ENCODE measurements at places on chromosomes 13 and 19.

GRCh38 chr13:76029088-76029487, 393.0 kb downstream of the LMO7 start:
- no peak for DNase-seq

- no peak for DNase-seq
Measured at GRCh38 chr13:58921129-58921528, 1242.6 kb downstream of the DIAPH3 start.

DNA sequence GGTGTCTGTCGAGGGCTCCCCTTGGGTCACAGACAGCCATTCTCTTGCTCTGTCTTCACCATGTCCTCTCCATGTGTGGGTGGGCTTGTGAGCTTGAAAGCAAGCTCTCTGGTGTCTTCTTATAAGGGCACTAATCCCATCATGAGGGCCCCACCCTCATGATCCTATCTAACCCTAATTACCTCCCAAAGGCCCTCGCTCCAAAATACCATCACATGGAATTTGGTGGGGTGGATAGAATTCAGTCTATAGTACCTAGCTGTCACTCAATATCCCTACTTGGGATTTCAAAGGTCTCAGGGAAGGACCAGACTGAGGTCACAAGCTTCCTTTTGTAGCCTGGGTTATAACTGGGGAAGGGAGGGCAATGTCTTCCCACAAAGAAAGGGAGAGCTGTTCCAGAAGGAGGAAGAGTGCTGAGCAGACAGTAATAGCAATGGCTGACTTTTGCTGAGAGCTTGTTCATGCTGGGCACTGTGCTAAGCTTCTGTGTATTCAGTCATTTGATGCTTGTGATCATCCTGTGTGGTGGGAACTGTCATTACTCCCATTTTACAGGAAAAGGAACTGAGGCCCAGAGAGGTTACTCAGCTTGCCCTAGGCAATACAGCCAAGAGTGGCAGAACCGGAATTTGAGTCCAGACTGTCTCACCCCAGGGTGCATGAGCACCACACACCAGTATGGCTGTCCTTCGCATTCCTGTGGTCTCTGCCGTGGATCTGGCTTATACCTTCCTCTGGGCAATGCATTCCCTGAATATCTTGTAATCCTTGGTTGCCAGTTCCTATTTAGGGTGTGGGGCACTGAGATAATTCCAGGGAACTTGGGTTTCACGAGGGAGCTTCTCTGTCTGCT, 8.2 kb downstream of the FXYD5 start:
- no peak for DNase-seq

GRCh38 chr13:45401314-45401713, 16.9 kb downstream of the SLC25A30 start:
- no peak for DNase-seq

DNA sequence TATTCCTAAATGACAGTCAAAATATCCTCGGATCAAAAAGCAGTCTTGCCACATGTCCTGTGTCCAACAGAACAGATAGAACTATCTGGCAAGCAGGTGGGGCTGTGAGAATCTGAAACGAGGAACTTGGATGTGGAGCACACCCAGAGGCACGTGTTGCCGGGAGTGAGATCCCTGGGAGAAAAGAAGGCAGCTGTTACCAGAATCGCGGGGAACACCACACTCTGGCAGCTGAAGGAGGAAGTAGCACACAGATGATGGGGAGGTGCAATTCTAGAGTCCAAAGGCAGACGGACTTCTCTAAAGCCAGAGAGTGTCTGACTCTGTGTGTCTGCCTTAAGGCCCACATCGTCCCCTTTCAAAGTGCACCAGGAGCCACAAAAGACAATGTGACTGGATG, 22.3 kb downstream of the SLC7A1 start:
- DNase-seq, result no peak

GRCh38 chr13:90896002-90896401, 451.5 kb upstream of the MIR17HG start:
- DNase-seq, result no peak

DNA sequence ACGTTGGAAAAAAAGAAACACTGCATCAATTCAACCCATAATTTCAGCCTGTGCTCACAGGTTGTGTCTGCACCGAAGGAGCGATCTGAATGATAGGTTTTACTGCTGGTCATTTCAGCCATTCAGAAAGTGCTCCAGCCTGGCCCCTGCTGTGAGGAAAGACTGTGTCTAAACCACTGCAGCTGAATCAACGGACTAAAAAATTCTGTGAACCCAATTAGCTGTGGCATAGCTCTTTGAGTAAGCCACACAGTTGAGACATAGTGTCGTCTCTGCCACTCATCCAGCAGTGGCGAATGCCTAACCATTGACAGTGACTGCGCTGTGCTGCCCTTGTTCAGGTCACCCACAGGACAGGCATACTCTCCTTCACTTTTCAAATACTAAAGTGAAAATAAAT, 179.8 kb downstream of the COG6 start:
- no peak for DNase-seq

GRCh38 chr19:6527893-6528543, 2.8 kb upstream of the TNFSF9 start:
- DNase-seq, result no peak

- no peak for DNase-seq
Measured at GRCh38 chr13:24215732-24216131, 55.2 kb downstream of the SPATA13 start.

- DNase-seq, result no peak
Measured at GRCh38 chr19:45897261-45897812, 5.1 kb downstream of the MYPOP start.

Measured in stimulated activated CD4-positive, alpha-beta T cell treated with anti-CD3 and anti-CD28 coated beads, Interleukin-1b, Interleukin-23, amount 100 ng/mL, for 24 hours (primary cell).